GM12891 (cell line): ENCODE measurements at places on chromosomes 11 and 22.

GRCh38 chr11:71418643-71419042, 29.6 kb downstream of the DHCR7 start:
- peak; percentile 57 for DNase-seq

GRCh38 chr11:63838150-63838677, 696 bp upstream of the MARK2 start:
- no peak for DNase-seq

DNA sequence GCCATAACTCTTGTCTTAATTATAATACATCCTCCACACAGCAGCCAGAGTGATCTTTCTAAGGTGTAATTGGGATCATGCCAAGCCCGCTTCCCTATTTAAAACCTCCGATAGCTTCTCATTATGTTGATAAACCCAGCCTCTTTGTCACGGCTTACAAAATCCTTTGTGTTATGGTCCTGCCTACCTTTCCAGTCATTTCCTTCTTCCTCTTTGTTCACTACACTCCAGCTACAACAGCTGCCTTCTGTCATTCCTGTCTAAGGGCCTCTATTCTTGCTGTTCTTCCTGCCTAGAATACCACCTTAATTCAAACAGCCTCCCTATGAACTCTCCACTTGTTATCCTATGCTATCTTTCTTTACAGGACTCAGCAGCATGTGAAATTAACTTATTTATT, 70.6 kb upstream of the CAPRIN1 start:
- DNase-seq = no peak

- peak; percentile 37 for DNase-seq
Measured at GRCh38 chr11:119108146-119108856, 1.2 kb downstream of the C2CD2L start.

DNA sequence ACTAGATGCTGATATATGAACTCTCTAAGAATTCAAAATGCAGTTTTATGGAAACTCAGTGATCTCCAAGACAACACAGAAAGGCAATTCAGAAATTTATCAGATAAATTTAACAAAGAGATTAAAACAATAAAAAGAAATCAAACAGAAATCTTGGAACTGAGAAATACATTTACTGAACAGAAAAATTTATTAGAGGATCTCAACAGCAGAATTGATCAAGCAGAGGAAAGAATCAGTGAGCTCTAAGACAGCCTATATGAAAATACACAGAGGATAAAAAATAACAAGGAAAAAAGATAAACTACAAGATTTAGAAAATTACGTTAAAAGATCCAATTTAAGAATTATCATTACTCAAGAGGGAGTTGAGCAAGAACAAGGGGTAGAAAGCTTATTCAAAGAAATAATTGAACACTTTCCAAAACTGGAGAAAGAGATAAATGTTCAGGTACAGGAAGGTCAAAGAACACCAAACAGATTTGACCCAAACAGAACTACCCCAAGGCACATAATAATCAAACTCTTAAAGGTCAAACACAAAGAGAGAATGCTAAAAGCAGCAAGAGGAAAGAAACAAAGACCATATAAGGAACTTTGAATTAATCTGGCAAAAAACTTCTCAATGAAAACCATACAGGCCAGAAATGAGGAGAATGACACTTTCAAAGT, 103.1 kb downstream of the APIP start:
- no peak for DNase-seq

DNA sequence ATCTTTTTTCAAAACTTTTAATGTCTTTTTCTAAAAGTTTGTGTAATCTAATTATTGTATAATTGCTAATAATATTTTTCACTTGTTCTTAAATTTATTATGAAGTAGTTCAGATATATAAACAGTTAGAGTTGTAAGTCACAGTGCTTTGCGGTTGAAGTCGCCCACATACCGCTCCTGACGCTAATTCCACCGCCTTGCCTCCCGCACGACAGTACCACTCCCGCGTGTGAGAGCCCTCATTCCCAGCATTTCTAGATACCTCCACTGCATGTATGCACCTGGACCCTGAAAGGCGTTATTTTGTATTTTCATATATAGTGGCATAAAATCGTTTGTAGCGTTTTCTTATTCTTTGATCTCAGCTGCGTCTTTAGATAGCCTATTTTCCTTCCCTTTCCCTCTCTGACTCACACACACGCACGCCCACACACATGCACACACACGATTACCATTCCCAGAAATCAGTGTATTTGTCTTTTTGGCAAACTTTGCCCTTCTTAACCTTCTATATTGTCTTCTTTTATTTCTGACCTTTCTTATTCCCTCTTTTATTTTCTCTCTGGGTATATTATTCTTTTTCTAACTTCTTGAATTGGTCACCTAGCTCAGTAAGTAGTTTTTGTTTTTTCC, 56.4 kb upstream of the PITPNB start:
- DNase-seq = no peak

- no peak for DNase-seq
Measured at GRCh38 chr11:42075180-42075579, 615.7 kb upstream of the LRRC4C start.

DNA sequence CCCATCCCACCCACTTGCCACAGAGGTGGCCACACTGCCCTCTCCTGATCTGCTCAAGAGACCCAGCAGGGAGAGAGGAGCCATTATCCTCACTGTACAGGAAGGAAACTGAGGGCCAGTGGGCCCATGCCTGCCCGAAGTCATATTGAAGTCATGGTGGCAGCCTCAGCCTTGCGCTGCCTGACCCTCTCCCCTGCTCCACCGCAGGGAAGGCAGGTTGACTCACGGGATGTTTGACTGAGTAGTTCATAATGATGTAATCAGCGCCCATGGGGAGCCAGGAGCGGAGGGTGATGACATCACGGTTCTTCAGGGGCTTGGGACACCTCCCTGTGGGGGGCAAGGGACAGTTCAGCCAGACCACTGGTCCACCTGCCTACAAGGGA, 6.1 kb upstream of the ARAP1 start:
- no peak for DNase-seq
